OCI-M1 (cell line): ENCODE measurements at places on chromosomes 3 and 15.

DNA sequence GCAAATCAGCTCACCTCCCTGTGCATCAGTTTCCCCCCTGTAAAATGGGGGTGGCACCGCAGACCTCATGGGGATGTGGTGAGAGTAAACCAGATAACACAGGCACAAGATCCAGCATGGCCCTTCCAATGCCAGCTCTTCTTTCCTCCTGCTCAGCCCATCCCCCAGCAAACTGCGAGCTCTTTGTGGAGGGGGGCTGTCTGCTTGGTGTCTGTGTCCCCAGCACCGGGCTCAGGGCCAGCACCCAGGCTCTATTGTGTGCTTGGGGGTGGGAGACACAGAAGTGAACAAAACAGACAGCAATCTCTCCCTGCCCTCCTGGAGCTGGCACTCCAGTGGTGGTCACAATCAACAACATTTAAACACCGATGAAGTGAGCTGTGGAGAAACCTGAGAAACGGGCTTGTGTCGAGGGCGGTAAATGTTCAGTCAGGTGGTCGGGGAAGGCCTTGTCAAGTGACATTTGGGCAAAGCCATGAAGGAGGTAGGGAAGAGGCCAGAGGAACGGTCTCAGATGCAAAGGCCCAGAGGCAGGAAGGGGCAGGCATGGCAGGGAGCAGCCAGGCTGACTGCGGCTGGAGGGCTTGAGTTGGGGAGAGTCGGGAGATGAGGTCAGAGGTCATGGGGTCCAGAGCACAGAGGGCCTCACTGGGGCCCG is 28.4 kb downstream of the GRIP2 start:
- no peak for DNase-seq

DNA sequence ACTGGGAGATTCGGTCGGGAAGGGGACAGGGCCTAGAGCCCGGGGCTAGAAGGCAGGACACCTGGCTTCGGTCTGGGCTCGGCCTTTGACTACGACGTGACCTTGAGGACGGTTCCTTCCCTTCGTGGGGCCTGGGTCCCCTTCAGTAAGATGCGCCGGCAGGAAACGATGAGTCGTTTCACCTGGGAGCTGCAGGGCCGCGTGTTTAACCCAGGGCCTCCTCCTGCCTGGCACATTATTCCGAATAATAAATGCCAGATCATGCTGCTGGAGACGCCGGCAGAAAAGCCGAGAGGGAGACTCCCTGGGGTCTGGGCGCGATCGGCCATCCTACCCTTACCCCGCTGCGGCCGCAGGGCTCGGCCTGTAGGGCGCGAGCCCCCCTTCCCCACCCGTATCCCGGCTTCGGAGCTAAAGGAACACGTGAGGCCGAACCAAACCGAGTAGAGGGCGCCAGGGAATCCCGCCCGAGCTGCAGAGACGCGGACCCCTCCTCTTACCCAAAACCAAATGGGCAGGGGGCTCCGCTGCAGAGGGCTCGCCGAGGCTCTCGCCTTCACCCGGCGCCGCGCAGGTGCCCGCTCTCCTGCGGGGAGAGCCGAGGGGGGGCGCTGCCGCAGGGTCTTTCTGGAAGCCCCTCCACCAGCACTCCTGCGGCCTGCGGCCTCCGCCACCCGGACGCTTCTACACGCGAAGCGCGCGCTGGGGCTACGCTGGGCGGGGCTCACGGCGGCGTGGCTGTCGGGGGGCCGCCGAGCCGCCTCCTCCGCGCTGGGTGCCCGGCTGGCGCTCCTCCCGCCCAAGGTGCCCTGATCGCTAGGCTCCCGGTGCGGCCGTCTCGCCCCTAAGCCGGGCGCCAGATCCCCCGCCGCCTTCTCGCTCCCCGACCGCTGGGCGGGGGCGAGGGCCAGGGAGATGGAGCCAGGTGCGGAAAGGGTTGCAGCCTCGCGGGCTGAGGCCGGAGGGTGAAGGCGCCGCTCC is at the start of gene BDH1:
BDH1 (minus strand) TSS at position 688 of the 981 bp plus-strand sequence. CDS start 9,525 bp downstream, outside the sequence.
- DNase-seq = no peak

DNA sequence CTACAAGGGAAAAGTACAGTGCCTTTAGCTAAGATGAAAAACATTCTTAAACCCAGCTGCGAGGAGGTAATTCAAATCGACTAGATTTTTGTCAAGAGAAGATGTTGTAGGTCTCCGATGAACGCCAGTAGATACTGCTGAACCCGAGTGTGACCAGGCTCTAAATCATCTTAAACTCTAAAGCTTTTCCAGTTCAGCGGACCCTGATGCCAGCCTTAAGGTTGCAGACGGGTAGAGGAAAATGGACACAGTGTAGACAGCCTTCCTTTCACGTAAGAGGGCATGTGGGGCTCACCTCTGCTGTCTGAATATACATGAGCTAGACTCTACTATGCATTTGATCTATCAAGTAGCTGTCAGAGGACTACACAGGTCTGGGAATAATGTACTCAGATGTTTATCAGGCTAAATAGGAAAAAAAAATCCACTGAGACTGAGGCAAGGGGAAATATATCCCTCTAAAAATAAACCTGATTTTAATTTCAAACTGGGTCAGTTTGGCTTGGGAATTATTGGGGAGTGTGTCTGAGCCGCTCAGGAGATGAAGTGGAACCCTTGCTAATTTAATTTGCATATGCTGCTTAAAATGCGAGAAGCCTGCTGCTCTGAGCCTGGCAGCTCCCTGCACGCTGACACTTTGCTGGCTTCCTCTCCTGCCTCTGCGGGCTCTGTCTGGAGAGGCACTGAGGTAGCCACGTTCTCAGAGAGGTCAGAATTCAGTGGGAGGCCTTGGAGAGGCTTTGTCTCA is 151.9 kb downstream of the CADPS start:
- no peak for DNase-seq

- no peak for DNase-seq
These were observed 61.2 kb upstream of the NEO1 start for GRCh38 chr15:72991026-72991425.

- no peak for DNase-seq
These were observed 18.7 kb downstream of the THRB start for GRCh38 chr3:24475925-24476324.

DNA sequence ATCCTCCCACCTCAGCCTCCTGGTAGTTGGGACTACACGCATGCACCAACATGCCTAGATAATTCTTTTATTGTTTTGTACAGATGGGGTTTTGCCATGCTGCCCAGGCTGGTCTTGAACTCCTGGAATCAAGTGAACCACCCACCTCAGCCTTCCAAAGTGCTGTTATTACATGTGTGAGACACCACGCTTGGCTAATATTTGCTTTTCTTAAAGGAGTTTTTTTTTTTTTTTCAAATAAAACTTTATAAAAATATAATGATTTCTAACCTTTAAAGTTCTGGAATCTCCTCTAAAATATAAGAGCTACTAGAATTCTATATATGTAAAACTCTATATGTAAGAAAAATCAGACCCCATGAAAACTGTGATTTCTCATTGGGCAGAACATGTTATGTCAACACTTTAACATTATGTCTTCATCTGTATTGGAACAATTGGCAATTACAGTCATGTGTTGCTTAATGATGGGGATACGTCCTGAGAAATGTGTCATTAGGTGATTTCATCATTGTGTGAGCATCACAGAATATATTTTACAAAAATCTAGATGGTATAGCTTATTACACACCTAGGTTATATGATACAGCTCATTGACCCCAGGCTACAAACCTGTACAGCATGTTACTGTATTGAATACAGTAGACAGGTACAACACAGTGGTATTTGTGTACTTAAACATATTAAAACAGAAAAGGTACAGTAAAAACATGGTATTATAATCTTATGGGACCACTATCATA is 377.0 kb downstream of the PLCL2 start:
- no peak for DNase-seq

GRCh38 chr15:23912191-23912590 is 225.1 kb upstream of the NDN start:
- no peak for DNase-seq

DNA sequence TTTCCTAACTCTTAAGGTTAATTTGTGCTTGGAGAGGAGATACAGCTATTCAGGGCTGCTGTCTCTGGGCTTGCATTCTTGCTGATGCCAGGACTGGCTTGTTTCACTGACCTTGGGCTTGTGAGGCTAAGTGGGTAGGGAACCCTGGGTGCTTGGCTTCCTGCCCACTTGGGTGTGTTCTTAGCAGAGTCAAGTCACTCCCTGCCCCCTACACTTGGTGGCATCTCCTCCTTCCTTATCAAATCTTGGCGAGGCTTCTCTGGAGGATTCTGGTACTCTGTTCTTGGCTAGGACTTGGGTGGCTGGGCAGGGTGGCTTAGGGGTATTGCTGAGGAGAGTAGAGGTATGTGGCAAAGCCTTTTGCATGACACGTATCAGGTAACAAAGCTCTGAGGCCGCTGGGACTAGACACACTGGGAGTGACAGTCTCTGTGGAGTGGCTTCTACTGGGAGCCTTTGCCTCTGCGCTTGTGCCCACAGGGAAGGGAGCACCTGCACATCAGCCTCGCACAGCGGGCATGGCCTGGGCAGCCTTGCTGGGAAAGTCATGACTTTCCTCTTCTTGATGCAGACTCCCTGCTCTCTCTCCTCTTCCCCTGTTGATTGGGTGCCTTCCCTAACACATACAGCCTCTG is 41.8 kb downstream of the CHCHD6 start:
- DNase-seq = peak; percentile 14

GRCh38 chr3:133490468-133491351 is 82.8 kb upstream of the CDV3 start:
- DNase-seq = no peak

DNA sequence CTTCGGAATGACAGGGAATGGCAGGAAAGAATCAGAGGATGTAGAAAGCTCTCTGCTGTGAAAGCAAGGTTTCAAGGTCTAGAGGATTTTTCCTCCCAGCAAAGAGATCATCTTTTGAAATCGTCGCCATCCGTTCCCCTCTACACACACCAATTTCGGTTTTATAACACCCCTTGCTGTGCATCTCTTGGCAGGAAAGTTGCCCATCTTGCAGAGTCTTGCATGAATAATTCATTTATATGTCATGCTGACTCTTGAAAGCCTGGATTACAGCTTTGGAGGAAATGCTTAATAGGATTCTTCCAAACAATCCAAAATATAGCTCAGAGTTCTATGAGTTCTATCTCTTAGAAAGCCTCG is 262.7 kb downstream of the CHL1 start:
- no peak for DNase-seq

- no peak for DNase-seq
These were observed 847.2 kb downstream of the TUSC7 start for GRCh38 chr3:117556646-117557407.

GRCh38 chr3:24264748-24265158 is 229.9 kb downstream of the THRB start:
- DNase-seq = peak; percentile 73
